ENCODE measurements at places on chromosomes 2 and 18.

DNA sequence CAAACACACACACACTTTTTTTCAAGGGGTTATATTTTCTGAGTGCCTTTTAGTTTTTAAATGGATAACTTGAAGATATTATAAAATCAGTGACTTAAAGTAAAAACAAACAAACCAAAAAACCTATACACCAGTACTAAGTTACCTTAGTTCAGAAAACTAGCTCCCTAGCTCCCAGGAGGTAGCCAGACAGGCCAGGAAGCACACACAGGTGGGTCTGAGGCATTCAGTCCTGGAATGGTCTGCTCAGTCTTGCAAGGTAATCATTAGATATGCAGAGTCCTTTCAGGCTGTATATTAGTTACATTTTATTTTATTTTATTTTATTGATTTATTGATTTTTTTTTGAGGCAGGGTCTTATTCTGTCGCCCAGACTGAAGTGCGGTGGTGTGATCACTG lies 10.7 kb upstream of the DYNC2LI1 start:
- no peak for DNase-seq

- no peak for DNase-seq
Observed at GRCh38 chr2:54079331-54079730, 36.1 kb upstream of the ACYP2 start.

DNA sequence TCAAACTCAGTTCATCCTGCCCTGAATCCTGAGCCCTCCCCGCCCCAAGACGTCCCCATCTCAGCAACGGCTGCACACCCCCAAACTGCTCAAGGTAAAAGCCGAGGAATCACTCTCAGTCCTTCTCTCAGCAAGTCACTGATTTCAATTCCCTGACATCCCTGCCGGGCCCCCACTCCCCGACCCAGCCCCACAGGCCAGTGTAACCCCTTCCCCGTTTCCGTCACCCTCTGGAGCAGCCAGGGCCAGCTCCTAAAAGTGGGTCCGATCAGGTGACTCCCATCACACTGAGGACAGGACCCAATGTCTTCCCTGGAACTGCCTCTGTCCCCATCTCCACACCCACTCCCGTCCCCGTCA lies 20.5 kb downstream of the SNORC start:
- no peak for DNase-seq

GRCh38 chr2:113242327-113242726 lies 36.4 kb downstream of the PAX8 start:
- no peak for DNase-seq

DNA sequence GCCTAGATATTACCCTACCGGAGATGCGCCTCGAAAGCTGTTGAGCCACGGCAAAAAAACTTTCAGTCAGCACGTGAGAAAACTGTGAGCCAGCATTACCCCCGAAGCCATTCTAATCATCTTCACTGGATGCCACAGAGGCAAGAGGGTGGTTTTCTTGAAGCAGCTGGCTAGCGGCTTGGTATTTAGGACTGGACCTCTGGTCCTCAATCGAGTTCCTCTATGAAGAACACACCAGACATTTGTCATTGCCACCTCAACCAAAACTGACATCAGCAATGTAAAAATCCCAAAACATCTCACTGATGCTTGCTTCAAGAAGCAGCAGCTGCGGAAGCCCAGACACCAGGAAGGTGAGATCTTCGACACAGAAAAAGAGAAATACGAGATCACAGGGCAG lies 52.8 kb upstream of the SLC66A3 start:
- DNase-seq, result no peak

GRCh38 chr2:236980961-236981360 lies 104.7 kb upstream of the COPS8 start:
- DNase-seq, result no peak
